ENCODE measurements at places on chromosomes 1 and 21. TPM values are rescaled to one million over a fixed set of nuclear protein-coding genes. Genes with fewer than 3 reads are reported as not detected.

FAM131C gene
- 22.4 TPM for polyA plus RNA-seq

EPS8L3 gene
- not detected for polyA plus RNA-seq

SLC9A1 gene
- polyA plus RNA-seq: 23.2 TPM

CDA gene
- 0.57 TPM for polyA plus RNA-seq

RPTN gene
- not detected for polyA plus RNA-seq

CFAP107 gene
- 7.0 TPM for polyA plus RNA-seq

FAM177B gene
- not detected for polyA plus RNA-seq

SIM2 gene
- polyA plus RNA-seq: 3.3 TPM

FAM89A gene
- polyA plus RNA-seq: 26.1 TPM

- DNase-seq: no peak
Observed at GRCh38 chr1:221405146-221405545, 336.7 kb downstream of the DUSP10 start.

GRCh38 chr1:205619376-205619775 is 12.4 kb downstream of the ELK4 start:
- DNase-seq: no peak

- DNase-seq: no peak
Observed at GRCh38 chr1:10302416-10302815, 92.0 kb downstream of the KIF1B start.

GRCh38 chr1:160499631-160500030 is 23.4 kb downstream of the SLAMF6 start:
- DNase-seq: no peak

DNA sequence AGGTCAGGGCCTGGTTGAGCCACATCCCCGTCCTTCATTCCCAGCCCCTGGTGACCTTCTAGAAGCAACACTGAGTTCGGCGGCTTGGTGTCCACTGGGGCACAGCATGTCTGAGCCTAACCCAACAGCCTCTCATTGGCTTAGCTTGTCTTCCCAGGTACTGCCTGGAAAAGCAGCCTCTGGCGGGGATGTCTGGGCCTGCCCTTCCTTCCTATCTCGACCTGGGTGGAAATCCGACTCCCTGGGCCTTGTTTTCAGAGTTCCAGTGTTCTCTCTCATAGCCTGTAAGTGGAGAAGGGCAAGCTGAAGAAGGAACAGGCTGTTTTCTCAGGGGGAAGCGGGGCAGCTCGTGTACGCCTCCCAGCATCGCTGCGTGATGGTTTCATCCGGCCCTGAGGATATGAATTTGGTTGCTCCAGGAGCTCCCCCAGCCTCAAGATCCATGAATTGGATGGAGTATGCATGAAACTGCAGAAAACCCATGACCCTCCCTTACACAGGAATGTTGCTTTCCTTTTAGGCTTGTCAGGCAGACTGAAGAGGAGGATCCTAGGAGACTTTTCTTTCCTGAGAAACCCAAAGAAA is 116.5 kb upstream of the IRF2BP2 start:
- DNase-seq: no peak

DNA sequence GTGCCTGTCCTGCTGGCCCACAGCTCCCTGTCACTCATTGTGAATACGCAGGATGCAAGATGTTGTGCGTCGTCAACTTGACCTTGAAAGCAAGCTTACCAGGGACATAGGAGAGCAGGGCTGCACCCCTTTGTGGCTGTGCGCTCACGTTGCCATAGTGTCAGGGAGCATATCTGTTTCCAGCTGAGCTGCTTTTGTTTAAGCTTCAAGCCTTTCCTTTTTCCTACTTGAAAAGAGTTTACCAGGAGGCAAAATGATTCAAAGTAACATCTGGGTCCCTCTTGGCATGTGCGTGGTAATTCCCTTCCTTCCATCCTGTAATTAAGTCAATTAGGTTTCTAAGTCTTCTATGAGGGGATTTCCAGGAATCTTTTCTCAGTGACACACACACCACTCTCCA is 537.1 kb downstream of the AJAP1 start:
- no peak for DNase-seq

GRCh38 chr1:219990782-219991510 is 55.4 kb downstream of the EPRS1 start:
- no peak for DNase-seq

DNA sequence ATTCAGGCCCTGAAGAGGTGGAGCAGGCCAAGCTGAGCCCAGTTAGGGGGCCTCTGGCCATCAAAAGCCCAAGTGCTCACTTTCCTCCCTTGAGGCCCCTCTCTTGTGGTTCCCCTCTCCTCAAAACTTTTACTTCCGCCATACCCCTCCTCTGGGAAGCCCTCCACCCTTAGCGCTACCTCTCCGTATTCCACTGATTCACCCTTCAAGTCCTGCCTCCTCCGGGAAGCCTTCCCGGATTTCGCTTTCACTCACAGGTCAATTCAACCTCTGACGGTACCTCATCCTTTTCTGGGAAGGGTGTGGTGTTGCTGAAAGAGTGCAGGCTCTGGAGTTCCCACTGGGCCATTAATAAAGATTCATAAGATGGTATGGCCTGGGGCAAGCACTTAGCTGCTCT is 19.1 kb downstream of the SPOCD1 start:
- DNase-seq: no peak

DNA sequence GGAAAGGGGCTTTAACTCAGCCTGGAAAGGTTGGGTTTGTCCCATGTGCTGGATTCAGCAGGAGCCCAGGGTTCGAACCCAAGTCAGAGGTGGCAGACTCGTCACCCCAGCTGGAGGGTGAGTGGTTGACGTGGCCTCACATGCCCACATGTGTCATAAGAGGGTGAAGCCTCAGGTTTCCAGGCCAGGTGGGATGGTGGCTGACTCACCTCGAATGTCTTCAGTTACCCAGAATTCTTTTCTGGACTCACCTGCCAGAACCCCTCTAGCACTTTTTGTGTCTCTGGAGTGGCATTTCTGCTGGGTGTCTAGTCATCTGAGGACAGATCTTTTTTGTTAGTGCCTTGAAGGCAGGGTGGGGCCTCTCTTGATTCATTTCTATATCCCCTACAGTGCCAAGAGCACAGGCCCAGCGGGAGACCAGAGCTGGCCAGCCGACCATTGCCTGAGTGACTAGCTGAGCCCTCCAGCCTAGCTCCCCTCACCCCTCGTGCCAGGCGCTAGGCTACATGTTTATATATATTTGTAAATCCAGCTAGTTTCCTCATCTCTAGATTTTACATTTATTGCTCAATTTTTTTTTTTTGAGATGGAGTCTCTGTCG is 28.1 kb downstream of the IL6R start:
- DNase-seq: no peak

DNA sequence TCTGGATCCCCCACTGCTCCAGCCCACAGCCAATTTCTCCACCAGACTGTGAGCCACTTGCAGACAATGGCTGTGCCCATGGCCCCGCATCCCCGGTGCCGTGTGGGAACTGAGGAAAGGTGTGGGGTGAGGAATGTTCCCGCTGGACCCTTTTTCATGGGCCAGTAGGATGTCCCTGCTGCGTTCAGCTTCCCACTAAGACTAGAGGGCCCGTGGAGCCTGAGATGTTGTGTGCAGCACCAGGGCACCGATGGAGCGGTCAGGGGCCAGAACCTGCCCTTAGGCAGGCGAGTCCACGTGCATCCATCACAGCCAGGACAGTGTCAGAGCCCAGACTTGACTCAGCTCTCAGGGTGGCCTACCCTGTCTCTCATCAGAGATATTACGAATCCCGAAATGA is 105.7 kb upstream of the COL6A1 start:
- DNase-seq: no peak

DNA sequence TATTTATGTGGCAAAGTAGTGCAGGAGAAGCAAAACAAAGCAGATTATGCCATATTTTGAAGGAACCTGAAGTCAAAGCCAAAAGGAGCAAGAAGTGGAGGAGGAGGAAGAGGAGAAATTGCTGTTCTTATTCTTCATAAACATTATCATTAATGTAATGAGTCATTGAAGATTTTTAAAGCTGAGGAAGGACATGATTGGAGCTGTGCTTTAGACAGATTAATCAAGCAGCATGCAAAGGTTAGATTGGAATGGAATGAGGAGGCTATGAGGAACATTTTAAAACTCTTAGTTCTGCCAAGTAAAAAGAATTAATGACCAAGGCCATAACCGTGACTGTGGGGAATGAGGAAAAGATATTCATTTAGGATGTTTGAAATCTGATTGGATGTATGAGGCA is 33.0 kb upstream of the HSD17B7 start:
- DNase-seq: no peak

DNA sequence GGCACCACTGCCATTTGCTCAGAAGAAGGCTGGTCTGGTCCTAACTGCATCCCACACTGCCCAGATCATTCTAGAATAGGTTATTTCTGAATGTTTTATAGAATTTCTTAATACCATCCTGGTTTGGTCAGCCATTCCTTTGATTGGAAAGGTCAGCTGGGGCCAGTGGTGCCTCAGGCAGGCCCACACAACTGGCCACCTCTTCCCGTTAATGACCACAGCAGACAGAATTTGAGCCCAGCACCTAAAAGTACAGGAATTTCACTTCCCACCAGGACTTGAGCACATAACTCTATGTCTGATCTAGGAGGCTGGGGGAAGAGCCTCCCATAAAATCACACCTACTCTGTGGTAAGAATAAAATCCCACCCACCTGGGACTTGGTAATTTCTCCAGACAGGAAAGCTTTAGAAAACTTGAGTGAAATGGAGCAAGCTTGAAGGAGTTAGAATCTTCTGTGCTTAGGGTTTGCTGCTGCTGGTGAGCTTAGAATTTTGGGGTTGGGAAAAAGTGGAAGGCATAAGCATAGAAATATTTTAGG is 6.6 kb upstream of the PLA2G2C start:
- DNase-seq: no peak

DNA sequence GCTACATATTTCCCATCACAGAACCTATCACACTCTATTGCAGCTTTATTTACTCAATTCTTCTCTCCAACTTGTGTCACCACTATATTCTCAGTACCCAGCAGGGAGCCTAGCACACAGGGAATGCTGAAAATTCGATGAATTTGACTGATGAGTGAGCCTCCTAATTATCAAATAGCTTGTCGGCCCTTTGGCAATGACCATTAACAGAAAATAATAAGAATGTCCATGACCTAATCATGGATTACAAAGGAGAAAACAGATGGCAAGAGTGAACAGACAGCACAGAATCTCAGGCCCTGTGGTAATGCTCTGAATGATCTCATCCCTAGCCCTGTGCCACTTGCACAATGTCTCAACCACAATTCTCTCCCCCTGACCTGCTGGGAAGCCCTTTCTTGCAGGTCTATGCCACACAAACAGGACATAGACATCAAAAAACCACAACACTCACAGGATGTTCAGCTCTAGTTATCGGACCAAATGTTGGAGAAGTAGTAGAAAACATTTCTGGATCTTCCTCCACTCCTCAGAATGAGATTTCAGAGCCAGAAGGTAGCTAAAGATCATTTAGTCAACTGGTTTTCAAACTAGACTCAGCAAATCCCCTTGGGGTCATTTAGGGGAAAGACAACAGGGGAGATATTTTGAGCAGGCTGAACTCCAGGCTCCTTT is 68.4 kb downstream of the LUZP1 start:
- no peak for DNase-seq

DNA sequence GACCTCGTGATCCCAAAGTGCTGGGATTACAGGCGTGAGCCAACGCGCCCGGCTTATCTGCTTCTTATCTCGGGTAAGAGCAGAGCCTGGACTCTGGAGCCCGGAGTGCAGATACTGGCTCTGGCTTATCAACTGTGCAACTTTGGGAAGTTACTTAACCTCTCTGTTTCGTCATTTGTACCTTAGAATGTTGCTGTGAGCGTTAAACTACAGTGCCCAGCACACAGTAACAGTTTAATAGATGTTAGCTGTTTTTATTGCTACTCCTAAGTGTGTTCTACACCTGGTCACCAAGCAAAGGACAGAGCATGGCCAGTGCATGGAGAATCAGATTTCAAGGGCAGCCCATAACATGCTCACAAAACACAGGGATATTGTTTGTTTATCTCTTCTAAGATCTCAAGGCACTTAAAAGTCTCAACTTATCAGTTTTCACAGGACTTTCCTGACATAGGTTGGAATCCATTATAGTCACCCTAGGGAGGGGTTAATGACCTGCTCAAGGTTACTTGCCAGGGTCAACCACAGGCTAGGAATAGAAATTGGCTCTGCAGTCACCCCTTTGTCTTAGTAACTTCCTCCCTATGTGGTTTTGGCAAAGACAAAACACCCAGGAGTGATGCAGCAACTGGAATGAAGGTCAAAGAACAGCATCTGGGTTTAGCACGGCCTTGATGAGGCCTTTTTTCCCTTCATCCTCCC is 22.5 kb upstream of the SRP9 start:
- no peak for DNase-seq

DNA sequence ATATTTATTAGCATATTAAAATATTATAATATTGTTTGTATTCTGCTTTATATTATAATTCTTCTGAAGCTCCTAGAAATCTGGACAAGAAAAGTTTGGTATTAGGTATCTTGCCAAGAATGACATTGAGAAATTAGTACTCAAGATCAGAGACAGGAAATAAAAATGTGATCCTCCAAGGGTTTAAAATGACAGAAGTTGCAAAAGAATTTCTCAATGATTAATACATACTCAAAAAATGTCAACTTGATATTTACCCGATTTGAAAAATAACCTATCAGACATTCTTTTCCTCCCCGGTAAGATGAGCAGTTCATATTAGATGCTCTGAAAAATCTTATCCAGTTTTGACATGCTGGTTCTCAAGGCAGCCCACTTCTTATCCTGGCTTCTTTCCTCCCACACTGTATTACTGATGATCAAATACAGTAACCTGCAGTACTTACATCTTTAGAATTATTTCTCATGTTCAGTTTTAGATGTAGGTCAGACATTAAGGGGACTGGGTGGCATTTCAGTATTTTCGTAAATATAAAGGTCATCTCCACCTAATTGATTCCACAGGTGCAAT is 55.3 kb downstream of the CACHD1 start:
- DNase-seq: no peak

GRCh38 chr1:83694449-83694848 is 304.5 kb downstream of the TTLL7 start:
- DNase-seq: no peak

- no peak for DNase-seq
Observed at GRCh38 chr1:65469126-65469888, 48.8 kb downstream of the LEPR start.

- DNase-seq: no peak
Observed at GRCh38 chr21:29726044-29726443, 213.8 kb downstream of the GRIK1 start.

DNA sequence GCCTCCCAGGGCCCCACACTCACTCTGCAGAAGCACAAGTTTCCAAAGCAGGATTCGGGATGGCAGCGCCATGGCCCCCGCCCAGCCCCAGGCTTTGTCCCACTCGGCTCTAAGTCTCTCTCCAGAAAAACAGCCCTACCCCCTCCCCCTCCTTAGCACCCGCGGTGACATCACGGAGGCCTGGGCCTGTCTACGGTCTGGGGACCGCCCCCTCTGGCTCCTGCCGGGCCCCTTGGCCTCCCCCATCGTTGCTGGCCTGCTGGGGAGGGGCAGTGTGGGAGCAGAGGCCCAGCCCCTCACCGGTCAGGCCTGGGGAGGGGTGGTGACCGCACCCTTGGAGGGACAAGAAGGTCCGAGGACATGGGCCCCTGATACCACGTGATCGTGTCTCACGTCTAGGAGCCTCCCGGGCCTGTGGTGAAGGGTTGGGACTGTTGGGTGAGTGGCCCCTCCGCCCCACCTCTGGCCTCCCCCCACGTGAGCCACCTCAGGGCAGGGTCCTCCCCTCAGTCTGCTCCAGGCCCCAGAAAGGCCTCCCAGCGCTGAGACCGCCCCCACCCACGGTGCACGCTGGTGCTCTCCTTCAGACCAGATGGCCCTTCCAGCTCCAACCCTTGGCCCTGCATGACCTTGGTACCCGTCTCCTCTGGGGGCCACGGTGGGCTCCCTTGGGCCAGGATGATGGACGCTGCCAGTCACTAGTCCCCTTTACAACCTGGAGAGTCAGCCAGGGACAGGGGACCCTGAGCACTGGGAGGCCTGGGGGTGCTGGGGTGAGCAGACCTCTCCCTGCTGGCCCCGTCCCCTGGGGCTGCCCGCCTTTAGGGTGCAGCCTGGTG is at the start of gene MXRA8:
TSS of gene MXRA8 (minus strand) at position 123 of the 839 bp plus-strand sequence. CDS start at position 72, 51 bp downstream.
- no peak for DNase-seq
